ENCODE measurements at places on chromosomes 2 and 18. TPM values are rescaled to one million over a fixed set of nuclear protein-coding genes. Genes with fewer than 3 reads are reported as not detected.

DNA sequence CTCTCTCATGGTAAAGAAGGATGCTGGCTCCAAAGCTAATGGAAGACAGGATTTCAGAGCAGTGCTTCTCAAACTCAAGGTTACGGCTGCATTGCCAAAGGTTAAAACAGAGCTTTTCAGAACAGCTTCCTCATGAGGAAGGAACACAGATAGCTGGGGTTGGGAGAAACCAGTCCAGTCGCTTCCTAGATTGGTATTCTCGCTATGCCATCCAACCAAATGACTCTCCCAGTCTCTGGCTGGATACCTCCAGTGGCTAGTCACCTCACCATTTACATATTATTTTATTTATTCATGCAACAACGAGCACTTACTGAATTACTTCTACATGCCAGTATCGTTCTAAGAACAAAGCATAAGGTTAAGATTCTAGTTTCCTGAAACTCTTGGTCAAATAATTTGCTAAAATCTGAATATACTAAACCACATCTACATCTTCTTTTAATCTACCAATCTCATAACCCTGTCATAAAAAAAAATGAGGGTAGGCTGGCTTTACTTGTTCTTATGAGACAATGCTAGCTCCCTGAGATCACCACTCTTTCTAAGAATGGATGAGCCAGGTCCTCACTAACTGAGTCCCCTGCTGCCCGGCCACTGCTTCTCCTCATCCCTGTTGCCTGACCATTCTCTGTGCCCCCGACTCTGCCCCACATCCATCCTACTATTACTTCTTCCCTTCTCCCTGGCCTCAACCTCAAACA, 20.4 kb downstream of the KDSR start:
- no peak for DNase-seq

GRCh38 chr2:70710038-70710690, 57.8 kb downstream of the ADD2 start:
- DNase-seq: no peak

GRB14 gene
- total RNA-seq: not detected

DNA sequence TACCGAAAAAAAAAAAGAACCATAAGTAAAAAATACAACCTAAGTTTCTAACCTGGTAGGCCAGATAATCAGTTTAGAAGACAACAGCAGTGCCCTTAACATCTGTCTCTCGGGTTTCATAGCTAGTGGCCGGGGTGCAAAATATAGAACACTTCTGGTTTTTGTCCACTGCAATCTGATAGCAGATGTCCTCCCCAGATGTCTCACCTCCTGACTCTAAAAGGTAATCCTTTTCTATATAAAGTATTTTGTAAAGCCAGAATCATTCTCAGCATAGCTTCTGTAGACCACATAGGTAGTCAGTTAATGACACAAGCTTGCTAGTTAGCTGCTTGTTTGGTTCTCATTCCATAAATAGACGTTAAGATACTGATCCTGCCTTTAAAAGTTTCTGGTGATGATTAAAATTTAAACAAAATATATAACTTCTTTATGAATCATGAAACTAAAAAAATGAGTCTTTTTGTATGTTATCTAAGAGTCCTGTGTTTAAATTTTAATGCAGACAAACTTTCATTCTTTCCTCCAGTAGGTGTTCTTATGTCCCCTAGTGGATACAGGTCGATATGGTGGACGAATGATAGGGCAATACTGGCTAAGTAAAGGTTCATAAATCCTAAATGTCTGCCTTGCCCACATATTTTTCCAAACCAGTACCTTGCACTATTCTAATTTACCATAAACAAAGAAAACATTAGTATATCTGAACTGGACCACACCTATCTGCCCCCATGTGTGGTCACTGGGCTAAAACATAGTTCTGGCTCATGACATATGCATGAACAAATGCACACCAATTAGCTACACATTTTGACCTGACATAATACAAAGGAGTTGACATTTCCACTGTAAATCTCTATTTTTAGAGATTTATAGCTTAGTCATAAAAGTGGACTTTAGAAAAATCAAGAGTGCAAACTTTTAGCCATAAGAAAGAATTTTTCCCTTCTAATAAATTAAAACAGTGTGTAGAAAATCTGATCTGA, 171.0 kb downstream of the SRBD1 start:
- DNase-seq: no peak

GALNT3 gene
- total RNA-seq: 5.0 TPM

All from activated naive CD4-positive, alpha-beta T cell treated with anti-CD3 and anti-CD28 coated beads, Interleukin-2, amount 50 U/mL, for 72 hours (primary cell).